ENCODE measurements at places on chromosomes 3 and 15.
A peak's percentile ranks its signal among the peaks of the same experiment; 100 is the strongest.

GRCh38 chr3:142568393-142569017 is 10.0 kb downstream of the ATR start:
- DNase-seq = no peak

DNA sequence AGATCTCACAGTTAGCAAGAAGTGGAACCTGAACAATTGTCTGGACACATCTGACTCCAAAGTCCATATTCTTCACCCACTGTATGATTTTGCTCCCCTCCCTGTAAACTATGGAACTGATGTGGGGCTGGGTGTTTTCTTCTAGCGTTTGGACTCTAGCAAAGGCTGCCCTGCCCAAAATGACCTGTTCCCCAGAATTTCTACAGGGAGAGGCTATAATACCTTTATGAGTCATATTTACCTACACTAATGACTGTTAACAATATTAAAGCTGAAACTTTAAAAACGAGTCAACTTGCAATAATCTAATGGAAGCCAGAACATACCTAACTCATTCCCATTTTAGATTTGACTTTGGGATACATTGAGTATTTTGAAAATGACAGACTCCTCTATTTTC is 531.2 kb upstream of the CFAP20DC start:
- no peak for DNase-seq

GRCh38 chr15:63335543-63336240 is 46.0 kb downstream of the CA12 start:
- DNase-seq = no peak

- DNase-seq = no peak
Observed at GRCh38 chr3:4776980-4777581, 202.2 kb upstream of the BHLHE40 start.

GRCh38 chr3:7638103-7638502 is 777.2 kb downstream of the GRM7 start:
- no peak for DNase-seq

DNA sequence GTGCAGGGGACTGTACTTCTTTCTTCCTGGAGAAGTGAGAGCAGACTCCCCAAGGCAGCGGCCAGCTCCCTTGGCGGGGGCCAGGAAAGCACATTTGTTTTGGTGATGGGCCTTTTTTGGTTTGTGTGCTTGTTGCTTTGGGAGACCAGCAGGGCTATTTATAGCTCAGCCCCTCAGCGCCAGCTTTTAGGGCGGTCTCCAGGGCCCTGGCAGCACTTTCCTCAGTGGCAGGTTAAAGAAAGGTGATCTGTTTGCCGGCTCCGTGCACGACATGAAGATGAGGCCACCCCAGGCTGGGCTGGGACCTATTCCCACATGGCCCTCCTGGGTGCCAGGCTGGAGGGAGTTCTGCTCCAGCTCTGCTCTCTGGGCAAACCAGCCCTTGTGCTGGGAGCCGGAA is 21.8 kb downstream of the SLC6A11 start:
- no peak for DNase-seq

DNA sequence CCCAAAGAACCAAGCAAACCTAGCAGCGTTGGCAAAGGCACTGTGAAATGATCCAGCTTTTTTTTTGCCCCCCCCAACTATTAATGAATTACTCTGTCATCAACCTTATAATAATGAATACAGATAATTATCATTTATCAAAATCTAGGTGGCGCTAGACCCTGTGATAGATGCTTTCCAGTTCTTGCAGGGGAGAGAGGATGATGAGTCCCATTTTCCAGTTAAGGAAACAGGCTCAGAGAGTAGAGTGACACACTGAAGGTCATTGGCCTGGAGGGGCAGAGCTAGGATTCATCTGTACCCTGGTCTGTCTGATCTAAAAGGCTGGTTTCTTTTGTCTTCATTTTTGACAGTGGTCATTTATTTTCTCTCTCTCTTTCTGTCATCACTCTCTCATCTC is 5.0 kb downstream of the ACOX2 start:
- DNase-seq = peak; percentile 25

DNA sequence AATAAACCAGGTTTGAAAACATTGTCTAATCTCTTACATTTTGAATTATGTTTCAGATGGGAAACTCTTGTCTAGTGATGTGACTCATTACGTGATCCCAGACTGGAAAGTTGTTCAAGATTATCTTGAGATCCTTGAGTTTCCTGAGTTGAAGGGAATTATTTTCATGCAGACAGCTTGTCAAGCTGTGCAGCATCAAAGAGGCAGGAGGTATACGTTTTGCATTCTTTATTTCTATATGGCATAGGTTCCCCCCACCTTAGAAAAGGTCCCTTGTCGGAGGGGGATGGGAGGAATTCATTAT is 1.5 kb downstream of the DIS3L start:
- DNase-seq = no peak

- DNase-seq = no peak
Observed at GRCh38 chr3:50250514-50250913, 14.5 kb downstream of the GNAI2 start.

- no peak for DNase-seq
Observed at GRCh38 chr3:161213644-161214043, 7.5 kb upstream of the NMD3 start.

GRCh38 chr15:83372434-83372891 is 74.7 kb upstream of the SH3GL3 start:
- no peak for DNase-seq

DNA sequence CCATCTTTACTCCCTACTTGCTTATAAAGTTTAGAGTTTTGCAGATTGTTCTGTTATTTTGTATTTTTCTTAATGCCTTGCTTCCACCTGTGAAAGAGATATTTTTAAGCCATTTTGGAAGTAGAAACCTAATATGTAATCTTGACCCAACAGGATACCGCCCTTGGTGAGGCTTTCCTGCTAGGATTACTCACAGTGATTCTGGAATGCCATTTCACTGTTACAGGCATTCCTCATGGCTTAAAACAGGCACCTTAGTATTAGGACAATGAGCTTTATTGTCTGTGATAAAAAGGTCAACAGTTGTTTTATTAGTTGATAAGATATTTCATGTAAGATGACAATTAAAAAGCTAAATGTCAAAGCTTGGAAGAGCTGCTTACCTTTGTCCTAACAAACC is 58.2 kb downstream of the PHLDB2 start:
- no peak for DNase-seq

GRCh38 chr15:62858343-62858742 is 184.2 kb upstream of the TPM1 start:
- no peak for DNase-seq

DNA sequence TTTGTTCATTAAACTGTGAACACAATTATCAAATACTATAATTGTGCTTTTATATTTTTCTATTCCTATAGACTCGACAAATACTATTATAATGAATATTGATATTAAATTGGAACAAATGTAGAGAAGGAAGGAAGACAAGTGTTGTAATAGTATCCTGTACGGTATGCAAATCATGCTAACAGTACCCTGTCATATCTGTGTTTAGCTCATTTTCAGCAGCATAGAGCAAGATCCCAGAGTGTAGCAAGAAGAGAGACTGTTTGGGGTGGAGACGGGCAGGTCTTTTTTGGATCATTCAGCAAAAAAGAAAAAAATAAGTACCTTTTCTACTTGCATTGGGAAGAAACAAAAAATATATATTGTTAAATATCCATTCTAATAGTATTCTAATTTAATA is 224.1 kb downstream of the TPRG1 start:
- DNase-seq = peak; percentile 3

DNA sequence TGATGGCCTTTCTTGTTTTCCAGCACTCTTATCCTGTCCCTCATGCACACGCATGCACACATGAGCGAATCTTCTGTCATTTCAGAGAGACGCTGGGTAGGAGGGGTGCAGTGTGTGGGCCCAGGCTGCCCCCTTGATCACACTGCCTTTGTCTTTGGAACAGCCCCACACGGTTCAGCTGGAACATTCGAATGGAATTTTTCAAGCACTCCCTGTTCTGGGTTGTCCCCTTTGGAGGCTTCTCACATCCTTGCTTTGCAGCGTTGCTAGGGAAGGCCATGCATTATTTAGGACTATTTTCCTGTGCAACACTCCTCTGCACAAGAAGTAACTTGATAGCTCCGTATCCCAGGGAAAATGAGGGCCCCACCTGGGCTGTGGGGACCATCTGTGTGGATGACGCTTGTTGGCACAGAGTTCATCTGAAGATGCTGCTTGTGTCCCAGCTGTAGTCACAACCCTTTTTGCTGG is 78.4 kb downstream of the SPSB4 start:
- no peak for DNase-seq

DNA sequence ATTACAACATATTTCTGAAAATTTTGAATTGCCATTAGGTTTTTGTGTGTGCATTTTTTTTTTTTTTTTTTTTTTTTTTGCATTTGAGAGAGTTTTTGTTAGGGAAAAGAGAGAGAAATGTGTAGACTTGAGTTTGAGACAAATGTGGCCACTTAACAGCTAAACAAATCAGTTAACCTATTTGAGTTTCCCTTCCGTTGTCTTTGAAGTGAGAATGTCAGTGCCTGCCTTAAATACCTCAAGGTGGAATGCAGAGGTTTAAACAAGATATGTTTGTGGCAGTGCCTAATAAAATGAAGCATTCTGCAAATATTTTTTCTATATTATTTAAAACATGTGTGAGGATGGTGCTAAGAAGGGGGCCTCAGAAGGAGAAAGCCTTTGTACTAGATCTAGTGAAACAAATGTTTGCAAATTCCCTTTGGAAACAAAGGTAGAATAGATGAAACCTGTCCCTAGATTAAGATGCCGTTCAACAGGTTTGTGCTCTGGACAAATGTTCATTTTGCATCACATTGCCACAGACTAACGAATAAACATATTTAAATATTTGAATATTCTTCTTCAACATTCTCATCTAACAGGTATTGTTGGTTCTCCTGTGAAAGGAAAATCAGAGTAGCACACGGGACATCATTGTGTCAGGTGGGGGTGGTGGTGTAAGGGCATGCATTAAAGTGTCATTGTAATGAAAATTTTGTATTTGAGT is 80.7 kb downstream of the SATB1 start:
- peak; percentile 35 for DNase-seq

DNA sequence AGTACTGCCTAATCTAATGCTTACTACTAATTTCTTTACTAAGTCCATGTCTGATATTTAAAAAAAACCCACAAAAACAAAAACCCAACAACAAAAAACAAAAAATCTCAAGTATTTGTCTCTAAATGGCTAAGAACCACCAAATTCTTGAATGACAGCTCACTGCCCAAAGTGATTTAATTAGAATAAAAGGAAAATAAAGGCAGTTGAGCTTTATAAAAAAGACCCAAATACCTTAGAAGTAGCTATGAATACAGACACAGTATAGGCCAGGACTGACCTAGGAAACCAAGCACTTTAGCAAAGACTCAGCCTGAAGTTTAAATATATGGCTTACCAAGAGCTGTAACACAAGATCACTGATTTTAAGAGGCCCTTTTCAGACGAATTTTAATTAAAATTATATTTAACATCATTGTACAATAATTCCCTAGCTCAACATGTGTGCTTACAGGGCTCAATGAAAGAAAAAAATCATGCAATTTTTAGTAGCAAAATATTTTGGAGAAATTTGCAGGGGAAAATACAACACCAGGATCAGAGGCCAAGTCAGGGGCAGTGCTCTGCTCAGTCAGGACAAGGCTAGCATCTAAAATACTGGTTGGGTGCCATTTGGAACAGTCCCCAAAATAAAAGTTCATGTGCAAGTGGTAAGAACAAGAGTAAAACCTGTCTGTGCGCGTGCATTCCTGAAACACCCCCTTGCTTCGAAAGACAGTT is 24.8 kb downstream of the UQCC5 start:
- no peak for DNase-seq

GRCh38 chr15:80251428-80252120 is 439 bp downstream of the CTXND1 start:
- peak; percentile 70 for DNase-seq

- no peak for DNase-seq
Observed at GRCh38 chr3:42706721-42707619, 4.4 kb upstream of the HHATL start.

GRCh38 chr3:72405943-72406566 is 442.2 kb downstream of the SHQ1 start:
- DNase-seq = no peak

DNA sequence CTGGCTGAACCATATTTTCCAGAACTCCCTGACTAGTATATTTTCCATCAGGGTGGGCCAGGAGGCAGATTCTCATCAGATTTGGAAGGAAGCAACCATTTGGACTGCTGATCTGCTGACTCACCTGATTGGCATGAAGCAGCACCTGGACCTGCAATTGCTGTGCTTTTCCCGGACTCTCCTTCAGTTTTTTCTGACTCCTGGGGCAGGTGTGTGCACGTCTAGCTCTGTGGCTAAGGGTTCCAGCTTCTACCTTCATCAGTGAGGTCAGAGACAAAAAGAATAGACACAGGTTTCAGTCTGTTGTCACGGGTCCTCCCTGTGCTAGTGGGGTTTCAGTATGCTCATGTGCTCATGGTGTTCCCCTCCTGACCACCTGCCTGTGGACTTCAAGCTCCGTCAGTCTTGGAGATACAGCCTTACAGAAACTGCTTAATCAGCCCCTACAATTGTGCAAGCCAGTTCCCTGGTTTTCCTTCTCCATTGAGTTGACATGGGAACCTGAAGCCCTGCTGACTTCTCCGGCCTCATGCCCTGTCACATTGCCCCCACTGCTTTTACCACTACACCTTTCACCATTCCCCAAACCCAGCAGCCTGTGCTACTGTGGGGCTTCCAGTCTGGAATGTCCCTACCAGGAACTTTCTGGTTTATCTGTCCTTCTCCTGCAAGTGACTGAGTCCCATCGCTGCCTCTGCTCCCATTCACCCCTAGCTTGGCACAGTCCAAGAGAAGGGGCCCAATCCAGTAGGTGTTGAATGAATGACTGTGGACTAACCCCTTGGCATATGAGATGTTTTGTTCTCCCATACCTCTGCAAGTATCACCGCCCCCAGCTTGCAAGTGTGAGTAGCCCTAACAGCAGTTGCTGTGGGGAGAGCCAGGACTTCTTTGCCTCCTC is 31.7 kb downstream of the HMCES start:
- no peak for DNase-seq

DNA sequence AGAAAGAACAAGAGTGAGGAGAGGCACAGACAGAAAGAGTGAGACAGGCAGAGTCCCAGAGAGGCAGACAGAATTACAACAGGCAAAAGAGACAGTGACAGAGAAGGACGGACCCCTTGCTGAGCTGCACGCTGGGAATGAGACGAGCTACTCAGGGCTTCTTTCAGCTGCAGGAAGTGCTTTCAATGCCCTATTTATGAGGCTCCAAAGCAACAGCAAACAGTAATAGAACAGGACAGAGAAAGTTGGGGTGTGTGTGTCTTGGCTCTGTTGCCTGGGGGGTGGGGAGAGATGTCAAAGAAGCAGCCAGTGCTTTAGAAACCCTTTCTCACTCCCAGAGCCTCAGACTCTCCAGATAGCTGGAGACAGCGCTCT is 502 bp upstream of the TIMP4 start:
- DNase-seq = no peak

GRCh38 chr15:62087671-62088352 is 21.0 kb downstream of the C2CD4A start:
- no peak for DNase-seq

- DNase-seq = no peak
Observed at GRCh38 chr3:178685591-178685906, 149.3 kb downstream of the KCNMB2 start.

GRCh38 chr3:142098964-142099363 is 50.4 kb downstream of the TFDP2 start:
- DNase-seq = no peak

- DNase-seq = no peak
Observed at GRCh38 chr15:55628369-55628730, 40.2 kb upstream of the PYGO1 start.

Data from NCI-H526 (cell line).